ENCODE measurements at places on chromosomes 2 and 18.

- DNase-seq: no peak
Observed at GRCh38 chr18:10020171-10020570, 106.4 kb downstream of the VAPA start.

GRCh38 chr2:220259662-220260061, 632.2 kb downstream of the SLC4A3 start:
- no peak for DNase-seq

GRCh38 chr2:8216397-8216796, 465.5 kb upstream of the ID2 start:
- DNase-seq: no peak

DNA sequence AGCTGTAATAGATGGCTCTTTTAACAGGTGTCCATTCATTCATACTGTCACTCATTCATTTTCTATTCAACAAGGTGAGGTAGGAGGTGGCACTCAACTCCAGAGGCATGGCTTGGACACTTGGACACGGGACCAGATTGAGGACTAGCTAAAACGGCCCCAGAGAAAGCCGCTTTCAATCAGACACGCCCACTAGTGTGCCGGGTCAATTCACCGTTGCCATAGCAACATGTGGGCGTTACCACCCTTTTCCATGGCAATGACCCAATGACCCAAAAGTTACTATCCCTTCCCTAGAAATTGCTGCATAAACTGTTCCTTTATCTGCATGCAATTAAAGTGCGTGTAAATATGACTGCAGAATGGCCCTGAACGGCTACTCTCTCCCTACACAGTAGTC, 49.2 kb upstream of the LGALSL start:
- no peak for DNase-seq

DNA sequence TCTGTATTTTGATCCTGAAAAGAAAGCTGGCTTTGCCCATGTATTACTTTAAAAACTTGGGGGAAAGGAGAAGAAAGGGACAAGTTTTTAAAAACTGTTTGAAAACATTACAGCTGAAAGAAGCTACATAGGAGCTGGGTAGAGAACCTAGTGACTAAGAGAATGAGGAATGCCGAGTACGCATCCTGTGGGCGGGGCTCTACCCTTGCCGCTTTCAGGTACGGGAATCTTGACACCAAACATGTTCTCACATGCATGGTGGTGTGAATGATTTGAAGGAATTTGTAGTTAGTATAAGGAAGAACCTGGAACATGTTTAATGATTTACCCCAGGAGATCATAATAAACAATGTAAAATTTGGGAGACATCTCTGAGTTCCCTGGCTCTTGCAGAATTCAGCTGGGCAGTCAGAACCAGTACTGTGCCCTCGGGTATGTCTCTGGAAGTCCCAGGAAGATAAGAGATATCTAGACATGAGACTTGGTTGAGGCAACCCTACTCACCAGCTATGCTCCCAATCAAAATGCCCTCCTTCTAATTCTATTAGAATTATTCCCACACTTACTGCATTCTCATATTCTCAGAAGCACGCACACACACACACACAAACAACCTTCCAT, 16.5 kb upstream of the TGFA start:
- no peak for DNase-seq

DNA sequence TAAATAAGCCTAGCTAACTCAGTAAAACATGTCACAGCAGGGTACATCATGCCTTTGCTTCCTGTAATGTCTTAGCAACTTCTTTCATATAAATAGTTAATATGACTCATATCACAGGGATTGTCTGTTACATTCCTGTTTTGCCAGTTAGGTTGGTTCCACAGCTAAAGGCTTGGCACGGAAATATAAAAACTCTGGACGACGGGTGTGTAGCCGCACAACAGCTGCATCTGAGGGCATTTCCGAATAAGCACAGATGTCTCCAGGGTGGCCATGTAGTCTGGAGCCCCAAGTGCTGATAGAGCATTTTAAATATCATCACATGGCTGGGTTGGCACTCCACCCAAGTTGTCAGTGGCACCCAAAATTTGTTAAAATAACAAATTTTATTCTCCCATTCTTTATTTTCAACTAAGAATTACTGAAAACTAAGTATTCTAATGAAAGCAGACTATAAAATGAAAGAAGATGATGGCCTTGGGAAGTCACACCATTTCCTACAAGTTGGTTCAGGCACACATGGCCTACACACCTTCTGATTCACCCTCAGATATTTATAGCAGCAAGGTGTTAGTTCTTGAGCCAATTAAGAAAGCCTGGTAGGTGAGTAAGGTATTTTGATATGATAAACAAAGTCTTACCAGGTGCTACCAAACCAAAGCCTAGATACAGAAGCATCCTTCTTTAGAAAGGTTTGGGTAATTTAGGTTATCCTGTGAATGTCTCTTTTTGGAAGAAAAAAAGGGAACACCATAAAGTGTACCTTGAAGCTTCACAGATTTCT, 61.8 kb upstream of the STK17B start:
- DNase-seq: no peak

DNA sequence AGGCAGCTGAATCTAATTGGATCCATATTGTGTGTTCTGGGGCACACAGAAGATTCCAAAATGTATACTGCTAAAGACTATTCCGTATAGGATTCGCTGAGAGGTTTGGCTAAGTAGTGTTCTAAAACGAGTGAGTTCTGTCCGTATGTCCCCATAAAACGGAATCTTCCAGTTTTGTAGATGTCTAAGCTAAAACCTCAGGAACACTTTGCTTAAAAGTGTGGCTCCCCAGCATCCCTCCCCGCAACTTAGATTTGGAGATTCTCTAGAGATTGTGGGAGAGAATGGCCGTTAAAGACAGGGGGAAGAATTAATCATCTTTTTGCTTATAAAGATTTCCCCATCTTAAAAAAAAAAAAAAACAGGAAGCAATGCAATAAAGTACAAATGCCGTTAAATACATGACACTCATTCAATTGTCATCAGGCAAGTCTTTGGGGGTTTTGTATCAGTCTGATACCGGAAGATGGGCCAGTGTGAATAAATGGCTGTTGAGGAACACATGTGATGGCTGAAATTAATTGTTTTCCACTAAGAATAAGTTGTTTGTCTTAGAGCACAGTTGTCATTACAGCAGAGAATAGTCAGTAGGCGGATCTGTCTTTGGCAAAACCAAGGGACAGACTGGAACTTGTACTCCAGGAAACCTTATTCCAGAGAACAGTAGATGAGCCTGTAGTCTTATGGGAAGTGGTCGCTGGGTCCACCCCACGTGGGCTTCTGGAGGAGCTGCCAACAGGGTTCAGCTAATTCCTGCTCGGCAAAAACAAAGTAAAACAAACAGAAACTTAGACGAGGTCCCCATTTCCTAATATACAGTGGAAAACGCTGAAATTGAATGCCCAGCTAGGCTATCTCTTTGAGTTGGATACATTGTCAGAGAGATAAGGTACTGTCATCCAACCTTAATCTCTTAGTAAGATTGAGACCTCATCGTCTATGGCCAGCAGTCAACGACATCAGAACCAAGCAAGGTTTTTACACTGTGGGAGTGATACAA, 1.7 kb downstream of the EMILIN2 start:
- no peak for DNase-seq

- no peak for DNase-seq
Observed at GRCh38 chr2:20136149-20136548, 84.7 kb upstream of the LAPTM4A start.

DNA sequence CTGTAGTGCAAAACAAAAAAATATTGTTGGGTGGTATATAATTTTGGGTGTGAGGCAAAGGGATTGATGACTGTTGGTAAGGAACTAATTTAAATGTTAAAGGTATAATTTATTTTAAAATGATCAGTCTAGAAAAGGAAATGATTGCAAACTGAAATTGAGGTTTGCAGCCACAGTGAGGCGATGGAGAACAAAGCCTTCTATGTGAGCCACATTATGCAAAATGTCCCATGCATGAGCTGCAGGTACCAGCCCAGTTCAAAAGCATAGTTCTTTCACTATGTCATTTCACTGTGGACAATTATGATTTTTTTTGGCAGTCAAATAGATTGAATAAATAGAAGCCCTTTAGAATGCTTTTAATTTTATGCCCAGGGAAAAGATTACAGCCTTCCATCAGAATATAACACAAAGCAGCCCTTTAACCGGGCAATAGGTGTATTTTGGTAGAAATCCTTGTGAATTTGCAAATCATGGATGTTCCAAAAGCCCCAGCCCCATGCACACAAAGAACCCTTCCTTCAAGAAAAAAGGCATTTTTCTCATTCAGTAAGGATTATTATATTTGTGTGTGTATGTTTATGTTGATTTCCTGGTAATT, 1.7 kb downstream of the MAP2 start:
- DNase-seq: no peak

DNA sequence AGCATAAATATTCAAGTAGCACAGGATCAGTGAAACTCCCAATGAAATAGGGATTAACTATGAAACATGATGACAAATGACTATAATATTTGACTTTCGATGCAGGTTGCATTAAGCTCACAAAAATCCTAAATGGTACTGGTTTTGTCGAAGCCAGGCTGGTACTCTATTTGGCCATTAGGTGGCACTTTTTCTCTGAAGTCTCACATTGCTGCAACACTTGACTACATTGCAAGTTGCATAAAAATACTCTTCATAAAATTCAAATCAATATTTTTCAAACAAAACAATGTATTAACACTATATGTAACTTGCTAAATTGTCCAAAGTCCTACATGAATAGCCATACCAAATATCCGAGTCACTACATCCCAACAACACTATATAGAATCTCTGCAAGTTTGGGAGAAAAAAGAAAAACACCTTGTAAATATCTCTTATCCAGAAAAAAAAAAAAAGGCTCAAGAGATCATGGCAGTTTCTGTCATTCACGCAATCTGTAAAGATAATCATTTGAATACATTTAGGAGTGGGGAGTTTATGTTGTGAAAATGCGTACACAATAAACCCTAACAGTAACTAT, 9.5 kb downstream of the RTTN start:
- DNase-seq: peak; percentile 8
